ENCODE measurements at places on chromosomes 6 and 20.

- peak; percentile 64 for DNase-seq
Measured at GRCh38 chr6:89311853-89312531, 3.1 kb downstream of the GABRR2 start.

- no peak for DNase-seq
Measured at GRCh38 chr6:166947251-166947650, 9.1 kb downstream of the RNASET2 start.

DNA sequence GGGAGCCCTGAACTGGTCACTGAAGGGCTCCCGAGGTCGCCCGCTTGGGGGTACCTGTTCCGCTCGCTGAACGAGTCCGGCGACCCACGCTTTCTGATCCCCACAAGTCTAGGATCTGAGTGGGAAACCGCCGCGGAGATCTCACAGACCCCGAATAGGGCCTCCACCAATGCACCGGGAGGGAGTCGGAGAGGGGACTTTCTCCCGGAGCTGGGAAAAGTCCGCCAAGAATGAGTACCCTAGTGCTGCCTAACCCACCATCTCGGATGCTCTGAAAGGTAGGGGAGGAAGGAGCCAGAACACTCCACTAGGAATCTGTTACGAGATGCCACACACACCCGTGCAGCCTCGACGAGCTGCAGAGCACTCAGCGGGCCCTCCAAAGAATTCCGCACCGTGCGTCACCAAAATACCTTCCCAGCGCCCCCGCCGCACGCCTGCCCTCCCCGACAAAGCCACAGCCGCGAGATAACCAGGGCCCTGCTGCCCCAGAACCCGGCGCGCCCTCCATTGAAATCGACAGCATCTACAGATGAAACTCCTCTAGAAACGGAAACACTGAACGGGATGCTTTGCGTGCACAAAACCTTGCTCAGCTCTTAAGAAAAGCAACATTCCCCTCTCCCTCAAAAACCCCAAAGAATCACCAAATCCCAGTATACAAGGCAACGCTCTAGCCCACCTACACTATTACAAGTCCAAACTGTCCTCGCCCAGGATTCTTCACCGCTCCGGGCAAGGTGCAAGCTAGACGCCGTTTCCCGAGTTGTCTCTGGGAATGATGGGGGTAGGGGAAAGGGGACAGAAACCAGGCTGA, 686 bp downstream of the COL12A1 start:
- DNase-seq: peak; percentile 36

- DNase-seq: peak; percentile 73
Measured at GRCh38 chr6:39088331-39088730, 26.7 kb downstream of the SAYSD1 start.
